ENCODE measurements at places on chromosomes 2 and 18.
A peak's percentile ranks its signal among the peaks of the same experiment; 100 is the strongest.

DNA sequence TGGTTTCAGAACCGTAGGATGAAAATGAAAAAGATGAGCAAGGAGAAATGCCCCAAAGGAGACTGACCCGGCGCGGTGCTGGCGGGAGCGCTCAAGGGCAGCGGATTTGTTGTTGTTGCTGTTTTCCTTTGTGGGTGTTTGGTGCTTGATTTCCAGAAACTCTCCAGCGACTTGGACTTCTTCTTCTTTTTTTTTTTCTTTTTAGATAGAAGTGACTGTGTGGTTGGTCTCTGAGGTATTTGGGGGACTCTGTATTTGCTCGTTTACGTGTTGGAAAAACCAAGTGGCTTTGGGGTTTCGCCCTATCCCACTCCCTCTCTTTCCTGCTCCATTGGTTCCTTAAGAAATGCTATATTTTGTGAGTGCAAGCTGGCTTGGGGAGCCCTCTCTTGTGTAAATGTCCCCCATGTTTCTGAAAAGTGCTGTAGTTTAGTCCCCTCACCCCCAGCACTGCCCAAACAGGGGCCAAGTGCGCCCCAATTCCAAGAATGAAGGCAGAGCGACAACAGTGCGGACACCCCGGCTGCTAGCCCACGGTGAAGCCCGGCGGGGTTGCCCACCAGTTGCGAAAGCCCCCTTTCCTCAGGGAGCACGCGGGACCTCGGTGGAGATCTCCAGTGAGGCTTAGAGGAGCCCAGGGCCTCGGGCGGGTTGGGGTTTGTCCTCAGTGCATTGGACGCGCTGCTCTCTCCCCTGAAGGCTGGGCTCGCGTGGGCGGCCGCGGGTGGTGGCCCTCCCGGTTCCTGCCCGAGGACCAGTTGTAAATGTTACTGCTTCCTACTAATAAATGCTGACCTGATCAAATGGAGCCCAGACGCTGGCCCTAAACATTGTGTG, 1.8 kb downstream of the HOXD9 start:
- DNase-seq, result peak; percentile 20

DNA sequence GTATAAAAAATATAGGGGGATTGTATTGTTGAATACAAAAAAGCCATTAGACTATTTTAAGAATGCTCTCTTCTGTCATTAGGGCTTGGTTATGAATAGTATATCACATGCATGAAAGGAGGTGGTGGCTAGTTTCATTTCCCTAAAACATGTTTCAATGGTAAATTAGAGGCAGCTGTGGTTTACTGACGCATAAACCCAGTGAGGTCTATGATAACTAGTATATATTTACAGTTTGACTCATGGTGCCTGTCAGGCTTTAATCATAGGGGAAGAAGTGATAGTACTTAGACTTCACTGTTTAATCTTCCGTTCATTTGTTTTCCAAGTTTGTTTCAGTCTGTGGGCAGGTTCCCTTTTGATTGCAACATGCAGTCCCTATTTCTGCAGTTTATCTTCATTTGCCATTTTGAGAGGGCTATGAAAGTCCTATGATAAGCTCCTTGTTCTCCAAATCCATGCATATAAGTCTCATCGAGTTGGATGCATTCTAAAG, 55.1 kb upstream of the MAP4K3 start:
- DNase-seq, result peak; percentile 96

- DNase-seq, result peak; percentile 92
Measured at GRCh38 chr18:48629730-48630324, 91.0 kb downstream of the CTIF start.

DNA sequence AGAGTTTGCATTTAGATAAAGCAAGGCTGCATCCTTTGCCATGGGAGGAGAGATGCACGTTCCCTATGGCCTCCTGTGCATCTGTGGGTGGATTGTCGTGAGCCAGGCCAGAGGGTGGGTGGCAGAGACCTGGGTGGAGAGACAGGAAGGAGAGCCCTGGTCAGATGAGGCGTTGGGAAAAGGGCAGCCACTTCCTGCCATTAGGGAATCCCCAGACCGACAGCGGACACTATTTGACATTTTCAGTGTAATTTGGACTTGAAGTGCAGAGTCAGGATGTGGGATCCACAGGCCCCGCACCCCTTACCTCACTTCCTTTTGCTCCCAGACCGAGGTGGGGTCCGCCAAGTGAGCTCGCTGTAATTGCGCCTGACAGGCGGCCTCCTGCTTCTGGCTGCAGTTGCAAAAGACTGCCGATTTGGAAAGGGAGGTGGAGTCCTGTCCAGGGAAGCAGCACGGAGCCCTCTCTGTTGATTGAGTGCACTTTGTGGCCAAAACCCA, 150.0 kb downstream of the DYSF start:
- no peak for DNase-seq

- DNase-seq, result no peak
Measured at GRCh38 chr18:46374850-46375249, 270.7 kb downstream of the HAUS1 start.

GRCh38 chr18:36634573-36635216, 194.1 kb downstream of the TPGS2 start:
- DNase-seq, result peak; percentile 81

DNA sequence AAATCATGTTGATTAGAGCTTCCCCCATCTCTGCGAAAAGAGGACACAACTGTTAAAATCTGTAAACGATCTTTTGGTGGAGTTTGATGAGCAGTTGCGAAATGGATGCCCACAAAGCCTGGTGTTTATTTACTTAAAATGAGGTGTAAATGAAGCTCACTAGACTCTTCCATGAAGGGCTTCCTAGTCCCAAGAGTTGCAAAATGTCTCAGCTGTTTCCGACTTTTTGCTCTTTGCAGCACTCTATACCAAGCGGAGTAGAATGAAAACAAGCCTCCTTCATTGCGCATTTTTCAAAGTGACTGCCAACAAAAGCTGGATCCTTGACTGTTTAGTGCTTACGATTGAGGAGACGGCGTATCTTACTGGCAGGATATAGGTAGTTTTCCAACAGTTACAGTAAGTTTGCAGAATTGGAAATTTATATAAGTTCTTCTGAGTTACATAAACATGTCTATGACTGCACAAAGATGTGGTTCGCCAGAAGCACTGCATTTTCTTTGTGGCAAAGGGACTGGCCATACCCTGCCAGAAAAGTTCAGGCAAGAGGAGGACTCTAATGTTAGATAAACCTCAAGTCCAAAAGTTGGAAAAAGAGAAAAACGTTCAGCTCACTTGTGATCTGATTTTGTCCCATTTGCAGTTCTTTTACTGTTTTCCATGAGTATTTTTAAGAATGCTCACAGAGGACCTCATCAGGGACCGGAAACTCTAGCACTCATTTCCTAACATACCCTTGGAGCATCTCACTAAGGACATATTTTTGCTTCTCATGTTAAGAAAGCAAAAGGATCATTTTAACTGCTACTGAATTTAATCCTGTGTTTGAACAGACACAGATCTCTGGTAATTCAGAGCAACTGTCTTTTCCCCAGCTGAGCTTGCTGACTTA, 42.7 kb downstream of the COLEC12 start:
- no peak for DNase-seq

- DNase-seq, result no peak
Measured at GRCh38 chr18:24321071-24321470, 76.6 kb downstream of the OSBPL1A start.

- DNase-seq, result peak; percentile 50
Measured at GRCh38 chr18:49709347-49709690, 104.0 kb downstream of the ACAA2 start.

GRCh38 chr18:79693561-79694205, 14.1 kb downstream of the CTDP1 start:
- DNase-seq, result no peak

- no peak for DNase-seq
Measured at GRCh38 chr2:142878031-142878678, 691 bp downstream of the KYNU start.

DNA sequence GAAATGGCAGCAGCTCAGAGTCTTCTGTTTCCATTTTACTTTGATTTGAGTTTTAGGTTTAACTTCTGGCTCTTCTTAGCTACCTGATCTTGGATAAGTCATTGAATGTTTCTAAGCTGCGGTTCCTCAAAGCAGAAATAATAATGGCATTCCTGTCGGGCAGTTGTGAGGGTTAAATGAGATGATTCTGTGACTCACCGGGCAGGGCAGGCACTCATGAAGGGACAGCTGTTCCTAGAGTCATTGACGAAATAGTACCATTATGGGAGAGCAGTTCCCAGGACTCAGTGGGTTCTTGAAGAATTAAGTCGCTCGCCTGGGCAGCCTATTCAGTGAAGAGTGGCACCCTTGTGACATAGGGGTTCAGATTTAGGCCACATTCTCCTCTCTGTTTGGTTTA, 10.3 kb downstream of the TRIB2 start:
- peak; percentile 76 for DNase-seq

DNA sequence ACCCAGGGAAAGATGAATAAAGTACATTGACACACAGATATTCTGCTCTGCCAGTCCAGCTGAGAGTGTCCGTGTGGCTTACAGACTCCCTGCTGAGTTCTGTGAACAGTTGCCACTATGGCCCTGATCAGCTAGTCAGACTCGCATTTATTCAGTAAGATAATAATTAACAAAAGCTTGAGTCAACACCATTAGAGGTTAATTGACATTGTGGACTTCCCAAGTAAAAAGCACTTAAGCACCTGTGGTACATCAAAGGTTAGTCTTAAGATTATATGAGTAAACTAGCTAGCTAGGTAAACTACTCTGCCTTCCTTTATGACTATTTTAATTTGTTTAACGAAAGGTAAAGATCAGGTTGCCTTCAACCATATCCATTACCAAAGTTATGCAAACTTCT, 33.7 kb downstream of the ANKRD30B start:
- DNase-seq, result no peak

- no peak for DNase-seq
Measured at GRCh38 chr2:41377837-41378236, 670.0 kb upstream of the PKDCC start.

DNA sequence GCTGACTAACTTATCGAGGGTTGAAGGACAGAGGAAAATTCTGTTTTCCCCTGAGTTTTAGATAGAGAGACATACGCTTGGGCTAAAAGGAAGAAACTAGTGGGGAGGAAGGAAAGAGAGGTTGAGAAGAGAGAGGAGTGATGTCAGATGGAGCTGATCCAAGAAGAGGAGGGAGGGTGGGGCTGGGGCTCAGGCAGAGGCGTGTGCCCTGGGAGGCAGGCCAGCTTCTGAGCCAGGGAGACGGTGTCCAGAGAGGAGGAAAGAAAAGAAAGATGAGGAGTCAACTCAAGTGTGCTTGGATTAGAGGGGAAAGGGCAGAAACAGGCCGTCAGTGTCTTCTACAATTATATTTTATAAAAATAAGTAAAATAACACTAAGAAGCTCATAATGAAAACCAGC, 56.2 kb downstream of the EMILIN2 start:
- DNase-seq, result peak; percentile 46

DNA sequence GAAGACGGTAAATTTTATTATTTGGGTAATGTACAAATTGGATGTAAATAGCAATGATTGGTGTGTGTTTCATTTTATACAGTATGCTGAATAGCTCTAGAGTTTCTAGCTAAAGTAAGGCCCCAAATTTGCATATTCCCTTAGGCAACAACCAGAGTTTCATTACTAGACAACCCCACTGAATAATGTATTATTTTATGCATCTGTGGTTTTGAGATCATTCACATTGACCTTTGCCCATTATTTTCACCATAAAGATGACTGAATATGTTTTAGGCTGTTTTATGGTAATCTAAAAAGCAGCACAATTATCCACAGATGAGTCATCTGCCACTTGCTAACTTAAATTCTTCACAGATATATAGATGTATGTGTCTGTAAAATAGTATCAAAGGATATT, 44.5 kb upstream of the C2orf74 start:
- DNase-seq, result no peak
